ENCODE measurements at places on chromosomes 5 and 9.

GRCh38 chr9:127927988-127928675 is 2.4 kb downstream of the PIP5KL1 start:
- DNase-seq: no peak

GRCh38 chr5:179994583-179995323 is 76.8 kb downstream of the RNF130 start:
- peak; percentile 41 for DNase-seq

GRCh38 chr9:37732086-37732741 is 21.4 kb upstream of the TRMT10B start:
- DNase-seq: no peak

- peak; percentile 1 for DNase-seq
These were observed 355.4 kb downstream of the CAAP1 start for GRCh38 chr9:26537211-26537610.

- peak; percentile 73 for DNase-seq
These were observed 45.3 kb downstream of the PLPP7 start for GRCh38 chr9:131334629-131335367.

GRCh38 chr9:121285835-121286687 is 18.1 kb downstream of the GSN start:
- peak; percentile 80 for DNase-seq

All from hematopoietic multipotent progenitor cell treated with erythropoietin and hydrocortisone succinate and interleukin-3 and kit ligand, for 4 days (in vitro differentiated cells).